H54 (cell line): ENCODE measurements at places on chromosomes 16 and 17.

- DNase-seq = no peak
Observed at GRCh38 chr16:20624882-20625807, 49.0 kb upstream of the ACSM2B start.

DNA sequence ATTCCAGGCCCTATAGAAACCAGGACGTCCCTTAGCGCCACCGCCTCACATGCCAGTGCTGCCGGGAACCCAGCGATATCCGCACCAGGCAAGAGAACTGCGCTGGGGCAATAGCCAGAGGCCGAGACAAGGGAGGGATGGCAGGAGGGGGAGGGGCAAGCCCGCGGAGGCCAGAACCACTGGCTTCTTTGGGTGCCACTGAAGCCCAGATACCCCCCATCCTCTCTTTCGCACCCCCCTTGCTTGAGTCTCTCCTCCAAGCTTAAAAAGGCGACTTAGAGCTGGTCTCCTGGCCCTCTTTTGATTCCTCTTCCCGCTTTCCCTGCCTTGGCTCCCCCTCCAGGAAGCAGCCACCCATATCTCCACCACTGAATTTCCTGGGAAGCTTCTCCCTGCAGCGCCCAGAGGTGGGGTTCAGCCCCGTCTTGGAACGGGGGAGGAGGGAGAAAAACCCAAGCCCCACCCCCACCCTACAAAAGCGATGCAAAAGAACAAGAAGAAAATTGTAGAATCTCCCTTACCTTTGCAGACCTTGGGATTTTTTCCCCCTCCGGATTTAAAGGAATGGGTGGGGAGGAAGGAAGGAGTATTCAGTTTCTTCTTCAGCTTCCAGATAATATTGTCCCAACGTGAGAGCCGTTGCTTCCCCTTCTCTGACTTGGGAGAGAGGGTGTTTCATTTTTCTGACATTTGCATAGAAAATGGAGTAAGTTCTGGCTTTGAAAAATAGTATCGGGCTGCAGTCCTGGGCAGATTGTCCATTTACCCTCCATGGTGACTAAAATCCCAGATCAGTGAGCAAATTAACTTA is 622 bp downstream of the HOXB6 start:
- no peak for DNase-seq

- DNase-seq = no peak
Observed at GRCh38 chr17:50394711-50395110, 2.6 kb downstream of the LRRC59 start.

DNA sequence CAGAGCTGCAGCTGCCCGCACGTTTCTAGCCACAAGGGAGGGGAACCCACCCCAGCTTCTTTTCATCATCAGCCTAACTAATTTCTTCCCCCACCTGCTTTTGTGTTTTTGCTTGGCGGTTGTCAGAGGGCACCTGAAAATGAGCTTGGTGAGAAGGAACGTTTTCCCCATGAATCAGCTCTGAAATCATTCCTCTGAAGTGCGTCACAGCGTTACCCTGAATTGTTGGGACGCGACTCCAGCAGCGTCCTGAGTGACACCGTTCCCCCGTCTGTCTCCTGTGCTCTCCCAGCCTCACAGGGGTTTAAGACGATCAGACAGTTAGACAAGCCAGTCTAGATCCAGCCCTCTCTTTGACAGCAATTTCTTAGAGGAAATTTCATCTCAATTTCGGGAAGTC is 722.9 kb upstream of the EEF2KMT start:
- DNase-seq = no peak
